ENCODE measurements at places on chromosomes 1 and 21.
A peak's percentile ranks its signal among the peaks of the same experiment; 100 is the strongest.

DNA sequence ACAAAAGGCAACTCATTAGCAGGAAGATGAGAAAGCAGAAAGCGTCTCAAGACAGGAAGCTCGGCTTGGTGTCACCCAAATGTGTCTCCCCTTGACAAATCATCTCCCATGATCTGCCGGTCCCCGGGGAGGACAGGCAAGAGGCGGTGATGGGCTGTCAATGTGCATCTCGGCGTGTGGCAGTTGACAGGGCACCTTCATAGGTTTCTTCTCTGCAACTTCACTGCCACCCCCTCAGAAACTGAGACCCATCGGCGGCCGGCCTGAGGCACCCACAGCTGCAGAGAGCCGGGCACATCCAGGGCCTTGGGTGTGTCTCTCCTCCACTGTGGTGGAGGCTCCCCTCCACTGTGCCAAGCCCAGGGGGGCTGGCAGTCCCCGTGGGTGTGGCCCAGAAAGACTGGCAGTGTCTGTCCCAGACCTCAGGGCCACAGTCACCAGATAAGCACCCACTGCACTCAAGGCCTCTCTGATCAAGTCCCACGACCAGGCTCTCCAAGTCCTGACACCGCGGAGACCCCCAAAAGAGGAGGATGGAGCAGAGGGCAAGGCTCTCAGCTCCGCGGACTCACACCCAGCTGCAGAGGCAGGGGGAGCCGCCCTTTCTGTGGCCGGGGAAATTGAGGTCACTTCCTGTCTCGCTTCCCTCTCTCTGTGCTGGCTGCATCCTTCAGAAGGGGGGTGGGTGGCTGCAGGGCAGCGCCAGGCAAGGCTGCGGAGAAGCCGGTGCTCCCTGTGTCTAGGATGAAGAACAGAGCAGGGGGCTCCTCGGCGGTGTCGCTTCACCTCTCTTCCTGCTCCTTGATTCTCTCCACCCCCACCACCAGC is 39.6 kb upstream of the LBR start:
- peak; percentile 77 for DNase-seq

DNA sequence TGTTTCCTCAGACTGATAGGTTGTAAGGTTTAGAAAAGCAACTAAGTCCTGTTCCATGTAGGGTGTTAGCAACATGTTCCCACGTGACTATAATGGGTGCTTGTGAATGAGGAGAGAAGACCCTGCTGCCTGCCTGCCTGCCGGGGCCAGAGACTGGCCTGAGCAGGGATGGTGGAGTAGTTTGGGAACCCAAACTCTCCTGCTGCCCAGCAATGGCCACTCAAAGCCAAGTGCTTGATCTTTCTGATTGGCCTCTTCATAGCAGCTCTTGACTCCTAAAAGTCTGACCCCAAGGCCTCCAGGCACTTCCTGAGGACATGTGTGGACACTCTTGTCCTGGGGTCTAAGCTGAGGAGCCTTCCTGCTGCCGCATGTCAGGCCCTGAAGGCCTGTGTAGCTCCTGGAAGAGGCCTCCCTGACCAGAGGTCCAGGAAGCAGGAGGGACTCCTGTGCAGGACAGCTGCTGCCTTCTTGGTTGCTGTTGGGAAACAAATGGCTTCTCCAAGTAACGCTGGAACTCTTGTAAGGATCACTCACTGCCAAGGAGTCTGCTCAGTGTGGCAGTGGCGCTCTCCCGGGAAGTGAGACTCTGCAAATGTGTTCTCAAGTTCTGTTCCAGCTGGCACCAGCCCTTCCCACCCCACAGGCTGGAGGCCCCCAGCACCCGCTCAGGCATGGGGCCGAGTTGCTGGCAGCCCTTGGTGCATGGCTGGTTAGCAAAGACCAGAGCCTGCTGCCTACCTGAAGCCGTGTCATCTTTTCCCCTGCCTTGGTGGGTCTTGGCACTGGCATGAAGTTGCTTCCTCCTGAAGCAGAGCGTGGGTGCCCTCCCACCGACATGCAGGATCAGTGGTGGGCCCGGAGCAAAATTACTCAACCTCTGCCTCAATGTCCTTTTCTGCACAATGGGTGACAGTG is 35.5 kb downstream of the MAN1C1 start:
- no peak for DNase-seq

DNA sequence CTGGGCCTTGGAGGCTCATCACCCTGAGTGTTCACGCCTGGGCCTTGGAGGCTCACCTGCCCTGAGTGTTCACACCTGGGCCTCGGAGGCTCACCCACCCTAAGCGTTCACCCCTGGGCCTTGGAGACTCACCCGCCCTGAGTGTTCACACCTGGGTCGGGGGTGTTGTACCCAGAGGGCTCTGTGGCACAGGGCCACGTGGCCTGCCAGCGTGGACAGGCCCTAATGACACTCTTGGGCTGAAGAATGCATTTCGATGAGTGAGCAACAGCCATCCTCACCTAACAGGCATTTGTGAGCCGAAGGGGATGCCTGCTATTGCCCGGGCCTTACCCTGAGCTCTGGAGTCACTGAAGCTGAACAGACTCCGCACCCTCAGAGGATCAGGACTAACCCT is 17.5 kb downstream of the SLC19A1 start:
- DNase-seq = no peak

DNA sequence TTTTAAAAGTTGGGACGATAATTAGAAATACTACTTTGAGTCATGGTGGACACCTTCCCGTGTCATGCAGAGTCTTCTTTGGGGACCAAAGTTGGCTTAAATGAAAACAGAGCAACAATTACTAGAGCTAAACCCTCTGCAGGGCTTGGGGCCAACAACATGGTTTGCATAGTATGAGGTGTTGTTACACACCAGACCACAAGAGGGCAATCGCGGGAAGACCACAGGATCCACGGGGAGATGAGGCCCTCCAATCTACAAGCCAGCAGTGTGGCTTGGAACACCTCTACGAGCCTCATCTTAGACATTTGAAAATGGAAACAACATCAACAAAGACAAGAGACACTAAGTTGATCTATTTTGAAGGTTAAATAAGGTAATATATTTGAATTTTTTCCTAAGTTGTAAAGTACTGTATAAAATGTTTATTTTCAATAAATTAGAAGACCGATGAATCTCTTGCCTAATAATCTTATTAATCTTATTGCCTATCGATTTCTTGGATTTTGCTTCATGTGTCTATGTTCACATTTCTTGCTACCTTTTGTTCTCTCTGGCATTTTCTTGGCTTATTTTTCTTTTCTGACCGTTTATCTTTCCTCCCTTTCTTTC is 8.2 kb upstream of the SMCP start:
- DNase-seq = peak; percentile 44

GRCh38 chr21:43608225-43608624 is 51.1 kb downstream of the HSF2BP start:
- DNase-seq = no peak

GRCh38 chr1:66980745-66981367 is 56.1 kb downstream of the MIER1 start:
- no peak for DNase-seq

- no peak for DNase-seq
Measured at GRCh38 chr1:15151871-15152270, 1.7 kb upstream of the TMEM51 start.

- no peak for DNase-seq
Measured at GRCh38 chr1:27513958-27514357, 24.0 kb upstream of the WASF2 start.

- no peak for DNase-seq
Measured at GRCh38 chr1:84410328-84411095, 12.2 kb downstream of the DNASE2B start.

GRCh38 chr1:9825093-9826074 is 1.6 kb upstream of the CLSTN1 start:
- DNase-seq = no peak

DNA sequence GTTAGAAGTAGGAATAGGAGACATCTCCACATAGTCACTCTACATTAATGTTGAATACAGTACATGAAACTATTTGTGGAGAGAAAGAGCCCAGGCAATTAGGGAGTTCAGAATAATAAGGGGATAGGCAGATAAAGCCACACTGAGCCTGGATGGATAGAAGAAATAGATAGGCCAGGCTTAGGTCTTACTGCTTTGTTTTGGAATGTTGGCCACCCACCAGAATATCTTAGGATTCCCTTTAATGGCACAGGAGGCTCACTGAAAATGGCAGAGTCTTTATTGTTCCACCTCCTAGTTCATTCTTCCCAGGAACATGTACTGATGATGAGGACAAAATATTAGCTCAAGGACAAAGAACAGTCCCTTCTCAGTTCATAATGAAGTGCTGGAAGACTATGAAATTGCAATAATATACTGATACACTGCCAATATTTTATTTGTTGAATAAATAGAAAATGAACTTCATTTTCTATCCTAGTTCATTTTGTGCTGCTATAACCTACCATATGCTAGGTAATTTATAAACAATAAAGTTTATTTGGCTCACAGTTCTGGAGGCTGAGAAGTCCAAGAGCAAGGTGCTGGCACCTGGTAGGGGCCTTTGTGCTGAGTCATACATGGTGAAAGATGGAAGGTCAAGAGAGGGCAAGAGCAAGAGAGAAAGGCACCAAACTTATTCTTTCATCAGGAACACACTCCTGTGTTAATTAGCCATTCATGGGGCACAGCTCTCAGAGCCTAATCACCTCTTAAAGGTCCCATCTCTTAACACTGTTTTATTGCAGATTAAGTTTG is 87.3 kb downstream of the TBX15 start:
- DNase-seq = no peak

DNA sequence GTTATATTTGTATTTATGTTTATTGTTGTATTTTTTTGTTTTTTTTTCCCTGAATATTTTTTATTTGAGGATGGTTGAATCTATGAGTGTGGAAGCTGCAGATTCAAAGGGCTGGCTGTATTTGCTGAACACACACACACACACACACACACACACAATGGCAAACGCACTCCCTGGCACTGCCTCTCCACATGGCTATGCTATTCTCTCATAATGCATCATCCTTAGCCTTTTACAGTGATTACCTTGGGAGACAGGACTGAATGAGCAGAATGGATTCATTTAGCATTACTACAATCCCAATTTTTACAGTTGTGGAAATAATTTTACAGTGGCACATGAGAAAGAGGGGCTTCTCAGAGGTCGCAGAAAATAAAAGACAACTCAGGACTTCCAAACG is 390.1 kb downstream of the PCP4 start:
- no peak for DNase-seq

DNA sequence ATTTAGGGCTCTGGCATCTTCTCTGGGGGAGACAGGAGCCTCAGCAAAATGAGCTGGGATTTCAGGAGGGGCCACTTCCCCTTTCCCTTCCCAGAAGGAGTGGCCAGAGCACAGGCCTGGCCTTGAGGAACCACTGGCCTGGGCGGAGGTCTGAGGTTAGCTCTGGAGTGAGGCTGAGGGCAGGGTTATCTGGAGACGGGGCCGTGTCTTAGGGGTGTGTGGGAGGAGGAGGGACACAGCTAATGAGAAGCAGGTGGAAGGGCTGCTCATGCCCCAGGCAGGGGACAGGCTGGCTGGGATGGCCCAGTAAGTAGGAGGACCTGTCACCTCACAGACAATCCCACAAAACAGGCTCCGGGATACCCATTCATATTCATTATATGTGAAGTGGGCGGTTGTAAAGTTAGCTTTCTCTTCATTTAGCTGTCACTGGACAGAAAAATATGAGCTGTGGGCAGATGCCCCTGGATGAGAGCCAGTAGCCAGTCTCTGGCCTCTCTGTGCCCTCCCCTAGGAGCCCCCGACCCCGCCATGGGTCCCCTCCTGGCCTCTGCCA is 12.4 kb downstream of the ALX3 start:
- no peak for DNase-seq

DNA sequence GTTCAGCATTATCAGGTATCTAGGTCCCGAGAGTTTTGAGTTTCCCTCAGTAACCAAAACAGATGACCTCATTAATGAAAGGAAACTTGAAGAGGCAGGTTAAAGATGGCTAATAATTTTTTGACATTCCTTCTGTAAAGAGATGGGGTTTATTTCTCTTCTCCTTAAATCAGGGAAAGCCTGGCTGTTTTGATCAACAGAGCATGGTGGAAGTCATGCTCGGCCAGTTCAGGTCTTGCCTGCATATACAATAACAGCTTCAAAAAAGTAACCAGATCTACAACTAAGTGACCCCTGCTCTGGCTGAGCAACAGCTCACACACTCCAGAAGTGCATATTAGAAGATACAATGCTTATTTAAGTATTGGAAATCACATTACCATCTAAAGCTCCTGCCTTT is 36.6 kb upstream of the POU2F1 start:
- no peak for DNase-seq

Measured in NK-92 treated with Interleukin-12 subunit alpha and Interleukin-12 subunit beta, amount 100 ng/mL, for 24 hours (cell line).